ENCODE measurements at places on chromosomes 7 and 10.

DNA sequence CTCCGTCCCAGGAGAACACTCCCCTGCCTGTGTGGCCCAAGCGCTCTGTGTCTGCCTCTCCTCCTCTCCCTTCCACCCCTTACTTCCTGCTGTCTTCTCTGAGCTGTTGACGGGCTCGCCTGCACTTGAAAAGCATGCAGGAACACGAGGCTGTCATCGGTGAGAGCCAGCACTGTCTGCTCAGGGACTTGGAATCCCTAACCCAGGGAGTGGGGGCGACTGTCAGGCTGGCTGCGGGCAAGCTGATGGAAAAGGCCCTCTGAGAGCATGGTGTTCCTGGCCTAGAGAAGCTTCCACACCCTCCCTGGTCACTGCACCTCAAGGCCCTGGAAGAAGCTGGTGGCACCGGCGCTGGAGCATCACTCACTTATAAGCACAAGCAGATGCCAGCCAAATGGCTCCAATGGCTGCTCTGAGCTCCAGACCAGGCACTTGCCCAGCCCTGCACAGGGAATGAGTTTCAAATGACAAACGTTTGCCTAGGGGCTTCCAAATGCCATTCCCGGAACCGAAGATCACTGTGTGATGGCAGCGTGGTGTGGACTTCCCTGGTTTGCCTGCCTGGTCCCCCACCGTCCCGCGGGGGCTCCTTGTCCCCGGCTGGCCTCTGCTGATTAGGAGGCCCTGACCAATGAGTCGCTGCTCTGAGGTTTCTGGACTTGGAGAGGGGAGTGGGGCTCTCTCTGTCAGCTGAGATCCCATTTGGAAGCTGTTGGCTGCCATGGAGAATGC is 56.7 kb upstream of the EBF3 start:
- H3K27ac ChIP-seq: no peak overlapping the region
- H3K36me3 ChIP-seq: no peaks in the 10 kb centered on the region
- no peaks in the 10 kb centered on the region for H3K4me1 ChIP-seq

DNA sequence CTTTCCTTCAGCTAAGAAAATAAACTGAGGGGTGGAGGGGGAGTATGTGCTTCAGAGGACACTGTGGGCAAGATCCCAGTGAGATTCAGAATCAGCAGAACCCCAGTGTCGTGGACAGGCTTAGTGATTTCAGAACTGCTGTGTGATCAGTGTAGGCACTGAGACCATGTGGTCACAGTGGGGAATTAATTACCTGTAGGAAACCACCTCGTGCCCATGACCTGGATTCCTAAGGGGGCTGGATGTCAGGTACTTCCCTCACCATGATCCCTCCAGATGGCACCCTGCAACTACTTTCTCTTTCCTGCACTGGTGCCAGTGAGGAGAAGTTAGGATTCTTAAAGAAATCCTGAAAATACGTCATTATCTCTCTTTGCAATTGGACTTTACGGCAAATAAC is 64.4 kb downstream of the HBP1 start:
- H3K4me3 ChIP-seq: no peak overlapping the region
- no peaks in the 10 kb centered on the region for H3K36me3 ChIP-seq
- H3K27ac ChIP-seq: no peak overlapping the region
- H3K27me3 ChIP-seq: no peaks in the 10 kb centered on the region

DNA sequence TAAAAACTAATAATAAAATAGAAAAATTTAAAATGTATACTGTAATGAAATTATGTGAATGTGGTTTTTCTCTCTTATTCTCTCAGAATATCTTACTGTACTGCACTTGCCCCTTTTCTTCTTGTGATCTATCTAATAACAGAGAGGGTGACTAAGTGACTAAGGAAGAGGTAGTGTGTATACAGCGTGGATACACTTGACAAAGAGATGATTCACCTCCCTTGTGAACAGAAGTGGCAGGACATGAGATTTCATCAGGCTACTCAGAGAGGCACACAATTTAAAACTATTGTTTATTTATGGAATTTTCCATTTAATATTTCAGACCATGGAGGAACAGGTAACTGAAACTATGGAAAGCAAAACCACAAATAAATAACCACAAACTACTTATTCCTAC is 806.6 kb upstream of the GHITM start:
- H3K27ac ChIP-seq: no peak overlapping the region
- no peak overlapping the region for H3K4me3 ChIP-seq
- DNase-seq: no peak
- H3K27me3 ChIP-seq: no peaks in the 10 kb centered on the region

GRCh38 chr10:12606461-12606860 is 257.1 kb downstream of the CAMK1D start:
- peak overlapping the region; percentile 90 for H3K27ac ChIP-seq
- H3K36me3 ChIP-seq: no peaks in the 10 kb centered on the region
- no peak for DNase-seq
- H3K4me1 ChIP-seq: peaks cover 9% of the 10 kb centered on the region
- H3K27me3 ChIP-seq: no peaks in the 10 kb centered on the region

DNA sequence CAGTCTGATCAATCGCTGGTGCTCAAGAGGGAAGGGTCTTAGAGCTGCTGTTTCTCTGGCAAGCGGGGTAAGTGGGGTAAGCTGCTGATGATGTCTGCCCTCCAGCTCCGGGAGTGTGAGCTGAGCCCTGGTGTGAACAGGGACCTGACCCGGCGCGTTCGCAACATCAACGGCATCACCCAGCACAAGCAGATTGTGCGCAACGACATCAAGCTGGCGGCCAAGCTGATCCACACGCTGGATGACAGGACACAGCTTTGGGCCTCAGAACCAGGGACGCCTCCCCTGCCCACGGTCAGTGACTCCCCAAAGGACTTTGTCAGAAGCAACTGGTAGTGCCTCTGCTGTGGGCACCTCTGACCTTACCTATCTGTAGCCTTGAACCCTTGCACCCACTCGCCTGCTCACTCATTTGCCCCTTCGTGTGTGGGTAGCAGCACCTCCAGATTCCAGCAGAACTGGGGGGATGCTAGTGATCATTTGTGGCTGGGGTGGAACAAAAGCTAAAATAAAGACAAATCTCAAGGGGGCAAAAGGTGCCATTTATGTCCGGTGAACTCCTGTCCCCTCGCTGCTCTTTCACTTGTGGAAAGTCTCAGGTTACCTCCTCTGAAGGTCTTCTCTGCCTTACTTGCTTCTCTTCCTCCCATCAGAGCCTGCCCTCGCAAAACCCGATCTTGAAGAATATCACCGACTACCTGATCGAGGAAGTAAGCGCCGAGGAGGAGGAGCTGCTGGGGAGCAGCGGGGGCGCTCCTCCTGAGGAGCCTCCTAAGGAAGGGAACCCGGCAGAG is 3.2 kb downstream of the UFSP1 start:
- no peak for DNase-seq
- H3K27me3 ChIP-seq: no peaks in the 10 kb centered on the region
- H3K4me3 ChIP-seq: no peak overlapping the region
- no peak overlapping the region for H3K27ac ChIP-seq
- peaks cover 20% of the 10 kb centered on the region for H3K4me1 ChIP-seq

Measured in liver (tissue), 10 donors.